Cerebellar cortex (tissue), 1 donor: ENCODE measurements at places on chromosomes 4 and X.

GRCh38 chr4:74308215-74308614 is at the start of gene EPGN:
EPGN (plus strand) TSS chr4:74308470; CDS start chr4:74308534, 64 bp downstream.
- DNase-seq: no peak

DNA sequence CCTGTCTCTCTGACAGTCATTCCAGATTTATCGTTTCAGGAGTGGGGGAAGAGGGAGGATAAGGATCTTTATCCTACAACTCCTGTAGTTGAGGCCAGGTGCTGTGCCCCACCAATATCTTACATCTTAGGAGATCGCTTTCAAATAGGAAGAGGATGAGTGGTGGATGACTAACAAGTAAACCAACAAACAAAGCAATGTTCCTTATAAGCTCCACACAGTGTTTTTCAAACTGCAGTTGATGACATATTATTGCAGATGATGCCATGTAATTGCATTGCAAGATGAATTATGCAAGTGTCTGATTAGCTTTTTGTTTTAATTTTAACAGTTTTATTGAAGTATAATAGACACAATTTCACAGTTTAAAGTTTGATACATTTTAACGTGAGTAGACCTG is 35.8 kb upstream of the TMEM164 start:
- DNase-seq: no peak

GRCh38 chrX:154602766-154603437 is 16.2 kb downstream of the CTAG1B start:
- no peak for DNase-seq

DNA sequence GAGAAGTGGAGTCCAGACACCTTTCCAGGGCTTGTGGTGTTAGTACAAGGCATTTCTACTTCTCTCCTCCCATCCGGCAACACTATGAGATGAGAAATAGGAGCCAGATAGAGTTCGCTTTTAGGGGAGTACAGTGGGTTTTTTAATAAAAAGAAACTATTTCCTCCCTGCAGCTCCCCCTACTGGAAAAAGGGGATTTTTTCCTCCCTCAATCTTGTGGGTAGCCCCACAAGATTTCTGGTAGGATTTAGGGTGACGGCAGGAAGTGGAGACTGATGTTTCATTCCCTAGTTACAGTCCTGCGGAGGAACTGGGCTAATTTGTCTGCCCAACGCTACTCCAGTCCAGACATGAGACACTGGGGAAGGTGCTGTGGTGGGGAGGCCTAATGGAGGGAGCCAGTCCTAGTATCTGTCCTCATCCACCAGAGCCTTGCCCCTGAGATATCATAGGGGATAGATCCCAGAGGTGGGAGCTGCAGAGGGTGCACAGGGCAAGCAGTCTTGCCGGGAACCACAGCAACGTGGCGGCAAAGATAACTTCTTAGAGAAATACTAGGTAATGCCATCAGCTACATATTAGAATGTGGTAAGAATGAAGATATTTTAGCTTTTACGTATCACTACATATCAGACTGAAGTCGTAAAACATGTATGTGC is 45.5 kb upstream of the PRKG2 start:
- no peak for DNase-seq

DNA sequence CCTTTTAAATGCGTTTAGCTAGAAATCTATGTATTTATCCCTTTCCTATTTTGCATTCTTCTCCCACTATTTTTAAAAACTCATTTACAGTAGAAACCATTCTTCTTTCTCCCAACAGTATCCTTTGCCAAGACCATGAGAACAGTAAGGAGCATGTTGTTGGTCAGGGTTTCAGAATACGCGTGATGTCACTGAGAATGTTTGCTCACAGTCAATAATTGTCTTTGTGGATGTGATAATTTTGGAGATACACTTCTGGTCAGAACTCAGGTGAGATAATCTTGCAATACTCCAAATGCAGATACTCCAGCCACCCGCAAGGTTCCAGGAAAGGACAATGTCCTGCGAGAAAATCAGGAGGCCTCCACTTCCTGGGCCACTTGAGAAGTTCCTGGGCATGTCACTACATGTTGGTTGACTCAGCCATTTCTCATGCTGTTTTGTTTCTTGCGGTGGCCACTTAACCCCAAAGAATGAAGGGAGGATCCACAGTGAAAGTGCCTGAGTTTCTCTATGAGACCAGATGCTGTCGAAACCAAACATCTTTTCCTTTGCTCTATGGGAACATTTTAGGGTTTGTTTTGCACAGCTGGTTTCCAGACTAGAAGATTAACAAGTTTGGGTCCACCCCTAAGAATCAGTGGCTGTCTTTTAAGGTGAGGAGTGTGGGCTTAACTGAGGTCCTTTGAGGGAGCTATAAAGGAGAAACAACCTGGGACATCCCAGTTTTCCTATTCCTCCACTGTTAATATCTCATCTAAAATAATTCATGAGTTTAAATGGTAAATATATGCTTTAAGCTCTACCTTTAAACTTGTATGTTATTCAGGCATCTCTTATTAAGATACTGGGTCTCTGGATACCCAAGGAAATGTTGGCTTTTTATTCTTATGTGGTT is 116.0 kb downstream of the SOWAHB start:
- peak; percentile 28 for DNase-seq

GRCh38 chr4:16045687-16046086 is 38.1 kb downstream of the PROM1 start:
- no peak for DNase-seq

GRCh38 chr4:43846111-43846587 is 602.5 kb downstream of the KCTD8 start:
- DNase-seq: no peak

GRCh38 chrX:107763647-107764046 is 11.9 kb downstream of the TSC22D3 start:
- no peak for DNase-seq

DNA sequence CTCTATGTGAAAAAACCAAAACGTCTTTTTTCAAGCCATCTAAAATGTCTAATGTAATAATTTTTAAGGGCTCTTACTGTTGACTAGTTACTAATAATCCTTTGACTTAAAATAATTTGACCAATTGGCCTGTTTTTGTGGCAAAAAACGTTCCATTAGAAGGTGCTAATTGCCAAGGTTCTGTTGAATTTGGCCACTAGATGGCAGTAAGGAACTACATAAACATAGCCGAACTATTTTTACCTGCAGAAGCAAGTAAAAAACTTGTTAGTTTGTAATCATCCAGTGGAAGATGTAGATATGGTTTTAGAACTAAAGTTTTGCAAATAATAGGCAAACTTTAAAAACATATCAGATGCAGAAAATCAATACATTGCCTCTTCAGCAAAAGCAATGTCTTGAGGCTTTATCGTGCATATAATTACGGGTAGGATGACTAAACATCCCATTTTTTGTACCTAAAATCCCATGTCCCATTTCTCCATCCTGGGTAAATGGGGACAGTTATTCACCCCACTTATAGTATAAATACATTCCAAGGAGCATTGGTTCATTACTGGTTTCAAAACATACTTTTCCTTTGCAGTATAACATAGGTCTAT is 57.6 kb downstream of the PROM1 start:
- DNase-seq: peak; percentile 72

DNA sequence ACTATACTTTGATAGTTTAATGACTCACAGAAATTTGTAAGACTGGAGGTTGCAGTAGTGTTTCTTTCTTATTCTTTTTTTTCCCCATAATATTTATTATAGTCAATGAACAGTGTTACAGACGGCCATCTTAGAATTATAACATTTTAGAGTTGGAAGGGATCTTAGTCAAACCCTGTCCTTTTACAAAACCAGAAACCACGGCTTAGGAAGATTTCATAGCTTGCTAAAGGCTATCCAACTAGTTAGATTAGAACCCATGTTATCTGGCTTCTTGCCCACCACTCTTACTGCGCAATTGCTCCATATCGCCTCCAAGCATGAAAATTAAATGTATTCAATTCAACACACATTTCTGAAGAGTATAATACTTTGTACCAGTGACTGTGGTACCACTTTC is 1.1 kb downstream of the XIAP start:
- DNase-seq: peak; percentile 21

- no peak for DNase-seq
These were observed 514.3 kb downstream of the PCDH7 start for GRCh38 chr4:31234494-31234893.

DNA sequence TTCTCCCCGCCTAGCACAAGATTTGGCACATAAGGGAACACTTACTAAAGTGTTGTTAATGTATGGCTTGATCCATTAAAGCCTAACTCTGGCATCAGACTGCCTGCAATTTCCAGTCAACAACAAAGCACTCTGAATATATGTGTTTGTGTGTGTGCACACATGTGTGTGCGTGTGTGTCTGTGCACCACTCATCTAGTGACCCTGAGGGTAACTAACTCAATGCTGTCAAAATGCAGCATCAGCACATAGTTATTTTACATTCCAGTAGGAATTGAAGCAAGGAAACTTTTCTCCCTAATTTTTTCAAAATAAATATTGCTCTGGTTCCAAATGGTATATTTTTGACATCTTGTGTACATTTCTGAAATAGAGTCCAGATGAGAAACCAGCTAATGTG is 94.4 kb downstream of the SHROOM4 start:
- DNase-seq: no peak

DNA sequence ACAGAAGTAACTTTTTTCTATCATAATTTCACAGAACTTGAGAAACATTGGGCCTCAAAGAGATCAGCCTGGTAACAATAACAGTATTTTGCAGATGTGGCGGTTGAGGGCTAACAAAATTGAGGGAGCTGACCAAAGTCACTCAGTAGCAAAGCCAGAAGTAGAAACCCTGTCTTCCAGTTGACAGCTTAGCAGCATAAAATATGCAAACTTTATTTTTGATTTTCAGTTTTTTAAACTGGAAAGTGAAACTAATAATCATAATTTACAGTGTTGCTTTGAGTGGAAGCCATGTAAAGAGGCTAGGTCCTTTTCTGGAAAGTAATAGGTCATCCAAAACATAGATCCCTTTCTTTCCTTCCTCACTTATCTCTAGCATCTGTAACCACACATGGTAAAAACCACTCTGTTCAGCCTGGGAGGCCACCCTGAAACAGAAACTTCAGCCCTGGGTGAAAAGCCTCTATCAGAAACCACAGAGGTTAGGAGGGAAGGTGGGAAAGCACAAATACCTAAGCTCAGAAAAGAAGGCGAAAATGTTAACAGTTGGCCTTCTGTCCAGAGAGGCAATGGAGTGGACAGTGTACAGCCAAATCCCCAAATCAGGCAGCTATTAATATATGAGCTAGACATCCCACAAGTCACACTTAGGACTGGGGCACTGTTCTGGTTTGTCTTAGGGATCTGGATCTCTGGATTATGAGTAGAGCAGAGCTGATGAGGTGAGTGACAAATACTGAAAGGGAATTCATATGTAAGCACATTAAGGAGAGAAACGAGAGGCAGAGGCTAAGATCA is 61.1 kb upstream of the ARSJ start:
- peak; percentile 48 for DNase-seq

GRCh38 chr4:92433272-92433758 is 129.5 kb downstream of the GRID2 start:
- DNase-seq: peak; percentile 30

DNA sequence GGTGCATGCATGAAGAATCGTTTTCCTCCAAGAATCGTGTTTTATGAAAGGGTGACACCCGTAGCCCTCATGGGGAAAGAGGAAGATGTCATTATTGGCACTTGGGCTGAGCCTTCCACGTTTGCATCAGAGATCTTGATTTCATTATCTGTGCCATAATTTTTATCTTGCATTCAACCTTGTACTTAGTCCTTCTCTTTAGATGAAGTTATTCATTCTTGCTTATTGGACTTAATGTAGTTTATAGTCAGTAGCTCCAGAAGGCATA is 66.8 kb downstream of the GAB1 start:
- DNase-seq: no peak

- DNase-seq: no peak
These were observed 55.1 kb downstream of the SH3RF1 start for GRCh38 chr4:169215656-169216055.

DNA sequence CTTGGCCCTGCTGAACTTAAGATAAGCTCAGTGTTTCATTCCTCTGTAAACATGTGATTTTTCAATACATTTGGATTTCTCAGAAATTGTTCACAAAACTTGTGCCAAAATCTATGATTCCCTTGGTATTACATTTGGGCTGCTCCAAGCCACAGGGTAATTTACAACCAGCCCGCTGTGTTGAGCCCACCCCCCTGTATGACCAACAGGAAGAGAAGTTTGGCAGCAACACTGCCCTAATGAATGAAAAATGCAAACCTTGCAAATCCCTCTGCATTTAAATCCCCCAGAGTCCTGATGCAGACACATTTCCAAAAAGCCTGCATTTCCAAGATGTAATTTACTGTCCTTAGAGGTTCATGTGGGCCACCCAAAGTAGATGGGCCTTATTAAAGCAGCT is 34.1 kb upstream of the GAB1 start:
- DNase-seq: no peak

GRCh38 chr4:1310796-1311631 is 21.3 kb downstream of the MAEA start:
- DNase-seq: no peak
